ENCODE measurements at places on chromosomes 3 and 15.
A peak's percentile ranks its signal among the peaks of the same experiment; 100 is the strongest.

DNA sequence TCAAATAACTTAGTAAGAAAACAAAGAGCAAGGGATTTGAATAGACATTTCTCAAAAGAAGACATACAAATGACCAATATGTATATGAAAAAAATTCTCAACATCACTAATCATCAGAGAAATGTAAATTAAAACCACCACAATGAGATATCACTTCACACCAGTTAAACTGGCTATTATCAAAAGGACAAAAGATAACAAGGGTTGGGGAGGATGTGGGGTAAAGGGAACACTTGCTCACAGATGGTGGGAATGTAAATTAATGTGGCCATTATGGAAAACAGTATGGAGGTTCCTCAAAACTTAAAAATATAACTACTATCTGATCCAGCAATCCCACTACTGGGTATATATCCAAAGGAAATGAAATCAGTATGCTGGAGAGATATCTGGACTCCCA, 46.0 kb upstream of the RYK start:
- DNase-seq: no peak

- DNase-seq: no peak
Observed at GRCh38 chr3:126570103-126570541, 11.4 kb upstream of the C3orf22 start.

DNA sequence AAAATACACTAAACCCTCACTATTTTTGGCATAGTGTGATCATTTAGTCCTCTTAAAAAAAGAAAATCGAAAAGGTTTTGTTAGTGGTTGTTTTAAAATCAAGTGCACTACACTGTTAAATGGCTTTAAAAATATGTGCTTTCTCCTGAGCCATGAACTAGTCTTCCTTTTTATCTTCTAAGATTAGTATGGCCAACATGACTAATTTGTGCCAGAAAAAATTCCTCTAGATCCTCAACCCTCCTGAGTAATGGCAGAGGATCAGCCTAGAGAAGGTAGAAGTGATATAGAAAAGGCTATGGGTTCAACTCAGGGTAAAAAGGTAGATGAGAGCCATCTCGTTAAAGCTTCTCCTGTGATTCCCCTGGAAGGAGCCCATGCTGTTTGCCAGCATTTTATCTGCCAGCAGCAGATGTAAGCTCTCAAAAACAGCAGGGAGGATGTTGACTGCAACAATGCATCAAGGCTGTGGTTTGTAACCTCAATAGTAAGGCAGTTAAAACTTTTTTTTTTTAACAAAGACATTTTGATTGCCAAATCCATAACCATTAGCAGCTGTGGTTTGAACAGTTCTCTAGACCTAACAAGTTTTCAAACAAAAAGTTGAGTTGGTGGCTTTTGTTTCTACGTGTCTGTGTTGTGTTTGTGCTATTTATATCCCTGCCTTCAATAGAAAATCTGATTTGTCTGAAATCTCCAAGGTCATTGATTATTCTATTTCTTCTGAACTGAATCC, 30.2 kb upstream of the ZNF609 start:
- DNase-seq: peak; percentile 81

DNA sequence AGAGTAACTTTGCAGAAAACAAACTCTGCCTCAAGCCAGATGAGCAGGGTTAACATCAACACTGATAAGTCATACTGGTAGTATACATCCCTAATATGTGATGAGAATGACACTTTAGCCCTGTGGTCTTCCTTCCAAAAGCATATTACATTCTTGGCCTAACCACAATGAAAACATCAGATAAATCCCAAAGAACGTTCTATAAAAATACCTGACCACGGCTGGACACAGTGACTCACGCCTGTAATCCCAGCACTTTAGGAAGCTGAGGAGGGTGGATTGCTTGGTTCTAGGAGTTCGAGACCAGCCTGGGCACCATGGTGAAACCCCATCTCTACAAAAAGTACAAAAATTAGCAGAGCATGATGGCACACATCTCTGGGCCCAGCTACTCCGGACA, 4.7 kb downstream of the TMCC1 start:
- no peak for DNase-seq

DNA sequence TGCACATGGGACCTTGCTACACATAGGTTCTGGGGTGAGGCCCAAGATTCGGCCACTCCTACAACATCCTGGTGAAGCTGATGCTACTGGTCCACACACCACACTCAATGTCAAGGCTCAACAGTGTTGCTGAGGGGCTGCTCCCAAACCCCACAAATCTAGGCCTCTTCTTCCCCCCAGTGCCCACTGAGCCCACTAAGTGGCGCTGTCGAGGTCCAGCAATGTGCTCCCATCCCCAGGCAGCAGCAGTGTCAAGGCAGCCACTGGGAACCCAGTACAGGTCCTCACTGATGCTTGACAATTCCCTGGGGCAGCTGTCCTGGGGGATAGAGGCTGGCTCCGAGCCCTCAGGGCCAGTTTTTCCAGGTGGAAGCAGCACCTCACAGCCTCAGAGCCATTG, 21.5 kb downstream of the SCN5A start:
- DNase-seq: no peak

DNA sequence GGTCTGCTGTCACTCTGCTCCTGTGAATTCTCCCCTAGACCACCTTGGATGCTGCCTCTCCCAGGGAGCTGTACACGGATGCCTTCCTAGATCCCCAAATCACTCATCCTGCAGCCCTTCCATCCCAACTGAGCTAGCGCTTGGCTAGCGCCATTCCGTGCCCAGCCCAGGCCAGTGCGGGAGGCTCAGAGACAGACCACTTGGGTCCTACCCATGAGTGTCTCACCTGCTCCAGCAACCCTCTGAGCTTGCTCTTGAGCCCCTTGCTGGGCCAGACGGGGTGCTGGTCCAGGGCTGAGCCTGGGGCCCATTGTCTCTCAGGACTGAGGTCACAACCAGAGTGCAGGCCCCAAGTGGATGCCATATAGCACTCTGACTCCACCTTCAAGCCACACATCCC, 17.7 kb downstream of the SH2D7 start:
- DNase-seq: no peak

Measured in CD4-positive, CD25-positive, alpha-beta regulatory T cell (primary cell).